Stimulated activated CD4-positive, alpha-beta T cell treated with anti-CD3 and anti-CD28 coated beads, Interleukin-15, amount 100 ng/mL, for 24 hours (primary cell): ENCODE measurements at places on chromosomes 5 and 9.

GRCh38 chr9:107635101-107635802 is 145.7 kb upstream of the KLF4 start:
- no peak for DNase-seq

DNA sequence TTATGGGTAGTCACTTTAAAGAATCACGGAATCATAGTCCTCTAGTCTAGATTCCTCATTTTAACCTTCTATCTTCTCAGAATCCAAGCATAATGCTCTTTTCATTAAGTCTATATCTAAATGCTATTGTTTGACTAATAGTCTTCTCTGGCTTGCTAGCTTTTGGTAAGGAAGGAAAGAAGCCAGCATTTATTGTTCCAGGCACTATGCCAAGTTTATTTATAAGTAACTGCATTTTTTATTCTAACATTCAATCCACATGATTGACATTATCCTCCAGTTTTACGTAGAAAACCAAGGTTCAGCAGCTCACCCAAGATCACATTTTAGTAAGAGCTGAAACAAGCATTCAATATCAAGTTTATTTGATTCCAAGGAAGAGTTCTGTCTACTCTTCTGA is 254.2 kb downstream of the SAXO1 start:
- no peak for DNase-seq

DNA sequence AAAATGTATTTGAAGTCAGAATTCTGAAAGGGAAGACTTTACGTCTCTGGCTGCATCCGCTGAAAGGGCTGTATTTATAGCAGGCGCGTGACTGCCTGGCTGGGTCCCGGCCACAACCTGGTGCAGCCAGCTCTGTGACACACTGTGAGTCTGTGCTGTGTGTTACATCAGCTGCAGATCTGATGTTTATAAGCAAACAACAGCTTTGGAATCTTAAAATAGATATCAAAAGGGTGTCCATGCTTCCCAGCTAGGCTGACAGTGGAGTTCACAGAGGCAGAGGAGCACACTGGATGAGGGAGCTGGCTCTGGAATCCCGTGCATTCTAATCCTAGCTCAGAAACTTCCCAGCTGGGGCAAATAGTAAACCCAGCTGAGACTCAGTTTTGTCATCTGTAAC is 433.4 kb upstream of the BRINP1 start:
- DNase-seq: no peak

DNA sequence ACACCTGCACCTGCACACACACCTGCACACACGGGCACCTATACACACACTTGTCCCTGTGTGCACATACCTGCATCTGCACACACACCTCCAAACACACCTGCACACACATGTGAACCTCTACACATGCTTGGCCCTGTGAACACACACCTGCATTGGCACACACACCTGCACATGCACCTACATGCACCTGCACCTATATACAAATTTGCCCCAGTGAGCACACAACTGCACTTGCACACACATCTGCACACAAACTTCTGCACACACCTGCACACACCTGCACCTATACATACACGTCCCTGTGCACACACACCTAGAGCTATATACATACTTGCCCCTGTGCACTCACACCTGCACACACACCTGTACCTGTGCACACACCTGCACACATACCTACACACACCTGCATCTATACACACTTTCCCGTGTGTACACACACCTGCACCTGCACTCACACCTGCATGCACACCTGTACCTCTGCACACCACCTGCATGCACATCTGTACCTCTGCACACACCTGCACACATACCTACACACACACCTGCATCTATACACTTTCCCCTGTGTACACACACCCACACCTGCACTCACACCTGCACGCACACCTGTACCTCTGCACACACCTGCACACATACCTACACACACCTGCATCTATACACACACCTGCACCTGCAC is 21.5 kb upstream of the LPCAT1 start:
- DNase-seq: no peak

DNA sequence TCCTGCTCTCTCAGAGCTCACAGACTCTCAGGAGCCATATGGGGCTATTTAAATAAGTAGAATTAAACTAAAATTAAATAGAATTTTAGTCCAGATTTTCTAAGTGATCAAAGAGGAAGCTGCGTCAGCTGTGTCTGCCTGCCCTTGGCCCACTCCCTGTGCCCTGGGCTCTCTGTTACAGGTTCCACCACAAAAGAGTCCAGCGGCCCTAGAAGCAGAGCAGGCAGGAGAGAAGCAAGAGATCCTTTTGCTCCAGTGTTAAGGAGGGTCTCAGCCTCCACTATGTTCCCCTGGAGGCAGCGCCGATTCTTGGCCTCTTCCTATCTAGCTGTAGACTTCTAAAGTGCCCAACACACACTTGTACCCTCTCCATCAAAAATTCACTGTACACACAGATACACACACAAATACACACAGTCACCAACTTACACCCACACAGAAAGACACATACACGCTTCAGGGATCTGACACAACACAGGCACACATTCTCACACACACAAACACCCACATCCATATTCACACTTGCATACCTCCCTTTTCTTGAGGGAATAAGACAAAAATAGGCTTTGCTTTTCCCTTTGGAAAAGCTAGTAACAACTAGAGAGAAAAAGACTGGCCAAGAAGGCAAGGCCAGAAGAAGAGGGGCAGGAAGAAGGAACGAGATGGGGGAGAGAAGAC is 5.5 kb upstream of the TNIP1 start:
- DNase-seq: no peak
